ENCODE measurements at places on chromosomes 12 and 14. TPM values are rescaled to one million over a fixed set of nuclear protein-coding genes. Genes with fewer than 3 reads are reported as not detected.

GALNT9 gene
- total RNA-seq = not detected

LUM gene
- total RNA-seq = not detected

SDR9C7 gene
- not detected for total RNA-seq

DNA sequence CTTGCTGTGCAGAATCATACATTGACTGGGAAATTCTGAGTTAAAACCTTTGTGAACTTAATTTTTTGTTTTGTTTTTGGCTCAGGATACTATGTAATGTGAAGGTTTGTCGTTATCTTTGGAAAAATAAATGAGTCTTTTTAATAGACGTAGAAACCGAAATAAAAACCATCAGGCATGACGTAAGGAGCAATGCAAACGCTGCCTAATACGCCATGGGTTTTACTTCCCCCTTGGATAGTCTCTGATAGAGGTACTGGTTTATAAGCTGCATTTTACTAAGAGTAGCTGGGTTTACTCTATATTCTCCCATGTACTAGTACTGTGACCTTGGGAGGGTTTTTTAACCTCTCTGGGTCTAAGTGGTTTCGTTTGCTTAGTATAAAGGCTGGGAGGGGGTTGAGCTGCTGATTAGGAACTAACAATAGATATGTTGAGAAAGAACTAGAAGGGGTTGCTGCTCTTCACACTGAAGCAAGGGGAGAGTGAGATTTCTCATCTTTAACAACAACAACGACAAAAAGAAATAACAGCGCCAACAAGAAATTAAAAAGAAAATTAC, 66.8 kb upstream of the SLCO1C1 start:
- H3K27me3 ChIP-seq = no peaks in the 10 kb centered on the region
- no peaks in the 10 kb centered on the region for H3K36me3 ChIP-seq
- no peaks in the 10 kb centered on the region for H3K4me1 ChIP-seq
- H3K27ac ChIP-seq = no peak overlapping the region
- no peak overlapping the region for H3K4me3 ChIP-seq

- no peak overlapping the region for H3K27ac ChIP-seq
- no peaks in the 10 kb centered on the region for H3K27me3 ChIP-seq
- DNase-seq = no peak
- no peak overlapping the region for H3K4me3 ChIP-seq
Observed at GRCh38 chr14:68263563-68264259, 444.1 kb downstream of the RAD51B start.

- no peaks in the 10 kb centered on the region for H3K4me1 ChIP-seq
- no peak overlapping the region for H3K27ac ChIP-seq
- no peaks in the 10 kb centered on the region for H3K36me3 ChIP-seq
- H3K4me3 ChIP-seq = no peak overlapping the region
- no peak for DNase-seq
- no peaks in the 10 kb centered on the region for H3K27me3 ChIP-seq
Observed at GRCh38 chr12:90129366-90130030, 420.9 kb upstream of the ATP2B1 start.

- peaks cover 5% of the 10 kb centered on the region for H3K4me1 ChIP-seq
- no peak overlapping the region for H3K4me3 ChIP-seq
- no peaks in the 10 kb centered on the region for H3K27me3 ChIP-seq
- no peak overlapping the region for H3K27ac ChIP-seq
- no peaks in the 10 kb centered on the region for H3K36me3 ChIP-seq
Observed at GRCh38 chr12:7039403-7039802, 21.1 kb upstream of the C1S start.

- H3K27me3 ChIP-seq = no peaks in the 10 kb centered on the region
- no peak overlapping the region for H3K27ac ChIP-seq
- no peak for DNase-seq
- no peaks in the 10 kb centered on the region for H3K36me3 ChIP-seq
- no peaks in the 10 kb centered on the region for H3K4me1 ChIP-seq
Observed at GRCh38 chr12:93322784-93323183, 54.9 kb upstream of the NUDT4 start.

GRCh38 chr14:64109819-64110554, 184.2 kb downstream of the ESR2 start:
- H3K27me3 ChIP-seq = no peaks in the 10 kb centered on the region
- H3K4me3 ChIP-seq = no peak overlapping the region
- H3K27ac ChIP-seq = no peak overlapping the region
- H3K4me1 ChIP-seq = peaks cover 5% of the 10 kb centered on the region
- H3K36me3 ChIP-seq = peaks cover 12% of the 10 kb centered on the region

DNA sequence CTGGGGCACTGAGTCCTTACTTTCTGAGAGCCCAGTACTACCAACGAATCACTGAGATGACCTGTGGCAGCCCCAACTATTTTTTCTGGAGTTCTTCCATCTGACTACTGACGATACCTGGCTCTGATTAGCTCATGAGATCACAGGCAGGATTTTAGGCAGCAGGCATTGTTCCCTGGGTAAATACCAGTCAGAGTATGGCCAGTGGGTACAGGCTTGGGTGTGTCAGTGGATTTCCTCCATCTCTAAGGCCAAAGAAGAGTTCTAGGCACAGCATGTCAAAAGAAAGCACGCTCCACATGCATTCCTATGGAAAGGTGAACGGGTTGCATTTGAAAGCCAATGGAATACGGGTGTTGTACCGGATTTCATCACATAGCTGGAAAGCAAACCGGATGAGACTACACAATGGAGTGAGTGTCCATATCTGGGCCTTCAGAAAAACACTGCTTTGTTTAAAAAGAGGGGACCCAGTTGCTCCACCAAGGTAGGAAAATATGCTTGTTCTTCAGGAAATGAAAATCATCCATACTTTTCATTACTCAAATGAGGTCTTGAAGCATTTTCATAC, 55.0 kb downstream of the PAX9 start:
- DNase-seq = no peak
- no peak overlapping the region for H3K4me3 ChIP-seq
- no peaks in the 10 kb centered on the region for H3K4me1 ChIP-seq
- no peaks in the 10 kb centered on the region for H3K36me3 ChIP-seq

All from activated CD8-positive, alpha-beta memory T cell treated with anti-CD3 and anti-CD28 coated beads, Interleukin-2, amount 10 ng/mL, durations not matched to agents 7 days and 5 days (primary cell).